ENCODE measurements at places on chromosomes 3 and 15.

DNA sequence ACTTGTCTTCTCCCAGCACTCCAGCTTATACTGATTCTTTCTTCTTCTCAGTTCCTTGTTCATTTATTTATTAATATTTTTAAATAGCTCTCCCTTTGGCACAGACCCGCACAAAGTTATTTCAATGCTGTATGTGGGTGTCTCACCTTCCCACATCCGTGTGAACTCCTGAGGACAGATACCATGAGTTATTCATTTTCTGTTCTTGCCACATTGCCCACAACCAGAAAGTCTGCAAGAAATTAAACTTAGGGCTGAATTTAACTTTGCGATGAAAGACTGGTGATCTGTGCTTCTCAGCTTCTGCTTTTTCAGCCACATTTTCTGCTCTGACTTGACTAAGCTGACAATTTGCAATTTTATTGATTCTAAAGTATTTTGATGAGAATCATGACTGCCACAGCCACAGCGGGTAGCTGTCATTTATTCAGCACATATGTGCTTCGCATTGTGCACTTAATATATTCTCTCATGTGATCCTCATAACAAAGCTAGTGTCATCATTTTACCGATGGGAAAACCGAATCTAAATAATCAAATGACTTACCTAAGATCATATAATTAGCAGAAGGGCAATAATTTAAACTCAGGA, 569.8 kb downstream of the EDEM1 start:
- DNase-seq, result no peak

DNA sequence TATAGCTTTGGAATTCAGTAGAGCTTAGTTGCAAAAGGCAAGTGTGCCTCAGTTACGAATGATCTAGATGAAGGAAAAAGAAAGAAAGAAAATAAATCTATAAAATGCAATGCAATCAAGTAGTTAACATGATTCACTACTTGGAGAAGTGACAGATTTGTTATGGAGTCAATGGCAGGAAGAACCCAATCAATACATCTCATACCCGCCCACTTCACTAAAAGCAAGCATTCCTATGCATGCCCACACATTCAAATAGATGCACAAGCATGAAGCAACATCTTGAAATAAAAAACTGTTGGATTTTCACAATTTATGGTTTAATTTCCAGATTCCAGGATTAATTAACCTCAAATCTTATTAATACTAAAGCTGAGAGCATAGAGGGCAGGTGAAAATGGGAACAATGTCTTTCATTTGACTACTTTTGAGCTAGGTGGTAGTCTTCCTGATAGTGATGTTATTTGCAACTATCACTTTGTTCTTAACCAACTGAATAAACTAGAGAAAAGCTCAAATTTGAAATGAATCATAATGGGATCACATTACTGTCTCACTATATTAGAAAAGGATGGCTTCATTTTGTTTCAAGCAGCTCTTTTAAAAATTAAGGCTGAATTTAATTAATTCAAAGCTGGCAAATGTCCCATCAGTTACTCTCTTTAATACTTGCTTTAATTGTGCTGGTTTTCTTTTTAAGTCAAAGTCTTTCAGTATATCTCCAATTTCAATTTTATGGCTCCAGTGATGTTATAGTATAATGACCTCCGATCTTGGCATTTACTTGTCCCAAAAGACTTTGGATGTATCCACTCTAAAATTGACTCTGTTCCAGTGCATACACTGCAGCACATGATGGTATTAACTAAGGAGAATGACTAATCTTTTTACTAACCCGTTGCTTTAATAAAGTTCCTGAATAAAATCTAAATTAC, 46.7 kb upstream of the CCDC50 start:
- no peak for DNase-seq

DNA sequence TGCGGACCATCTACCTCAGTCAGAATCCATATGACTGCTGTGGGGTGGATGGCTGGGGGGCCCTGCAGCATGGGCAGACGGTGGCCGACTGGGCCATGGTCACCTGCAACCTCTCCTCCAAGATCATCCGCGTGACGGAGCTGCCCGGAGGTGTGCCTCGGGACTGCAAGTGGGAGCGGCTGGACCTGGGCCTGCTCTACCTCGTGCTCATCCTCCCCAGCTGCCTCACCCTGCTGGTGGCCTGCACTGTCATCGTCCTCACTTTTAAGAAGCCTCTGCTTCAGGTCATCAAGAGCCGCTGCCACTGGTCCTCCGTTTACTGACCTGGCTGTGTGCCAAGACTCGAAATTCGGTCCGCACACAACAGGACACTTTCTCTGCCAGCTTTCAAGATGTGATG, 21.9 kb downstream of the NRROS start:
- DNase-seq, result no peak

DNA sequence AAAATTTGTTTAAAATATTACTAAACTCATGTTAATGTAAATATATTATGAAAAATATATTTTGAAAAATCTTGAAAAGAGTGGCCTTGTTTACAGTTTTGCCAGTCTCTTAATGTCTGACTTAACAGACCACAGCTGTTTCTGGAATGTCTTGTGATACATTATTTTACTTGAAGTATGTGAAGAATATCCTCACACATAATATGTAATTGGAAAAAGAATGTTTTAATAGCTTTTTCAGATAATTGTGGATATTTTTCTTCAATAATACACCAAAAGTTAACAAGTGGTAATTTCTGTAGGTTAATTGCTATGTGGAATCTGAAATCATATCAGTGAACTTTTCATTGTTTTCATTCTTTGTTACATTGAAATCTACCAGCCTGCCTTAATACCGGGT, 101.3 kb downstream of the UBE2E2 start:
- DNase-seq, result no peak

DNA sequence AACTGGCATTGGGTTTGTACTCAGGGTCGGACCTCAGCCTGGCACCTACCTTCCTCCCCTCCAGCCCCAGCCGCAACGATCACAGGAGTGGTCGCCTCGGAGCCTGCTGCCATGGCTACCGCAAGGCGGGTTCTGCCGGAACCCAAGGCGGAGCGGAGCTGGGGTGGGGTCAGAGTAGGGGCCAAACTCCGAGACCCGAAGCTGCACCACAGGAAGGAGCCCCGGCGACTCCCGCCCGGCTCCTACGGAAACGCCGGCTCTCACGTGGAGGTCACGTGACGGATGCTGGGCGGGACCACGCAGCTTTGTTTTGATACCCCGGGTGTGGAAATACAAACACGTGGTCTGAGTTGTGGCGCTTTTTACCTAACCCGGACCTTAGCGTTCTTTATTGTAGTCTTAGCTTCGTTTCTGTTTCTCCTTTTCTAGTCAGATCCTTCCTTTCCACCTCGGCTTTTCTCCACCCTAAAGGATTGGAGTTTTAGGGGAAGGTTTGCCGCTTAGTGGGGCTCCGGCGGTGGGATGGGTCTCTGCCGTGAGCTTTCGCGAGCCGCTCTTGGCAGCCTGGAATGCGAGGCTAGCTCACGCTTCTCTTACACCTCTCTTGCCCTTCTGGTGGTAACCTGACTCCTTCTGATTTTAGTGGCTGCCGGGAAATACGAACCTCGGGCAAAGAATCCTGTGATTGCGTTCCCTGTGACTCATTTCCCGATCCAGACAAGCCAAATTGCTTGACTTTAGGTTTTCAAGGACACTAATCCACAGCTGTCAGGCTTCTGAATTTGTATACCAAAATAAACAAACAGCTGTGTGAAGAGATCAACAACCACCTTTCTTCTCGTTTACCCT, at the start of gene HSPBAP1:
TSS of gene HSPBAP1 (minus strand) at position 264 of the 849 bp plus-strand sequence. CDS start at position 113, 151 bp downstream.
- DNase-seq, result peak; percentile 94

DNA sequence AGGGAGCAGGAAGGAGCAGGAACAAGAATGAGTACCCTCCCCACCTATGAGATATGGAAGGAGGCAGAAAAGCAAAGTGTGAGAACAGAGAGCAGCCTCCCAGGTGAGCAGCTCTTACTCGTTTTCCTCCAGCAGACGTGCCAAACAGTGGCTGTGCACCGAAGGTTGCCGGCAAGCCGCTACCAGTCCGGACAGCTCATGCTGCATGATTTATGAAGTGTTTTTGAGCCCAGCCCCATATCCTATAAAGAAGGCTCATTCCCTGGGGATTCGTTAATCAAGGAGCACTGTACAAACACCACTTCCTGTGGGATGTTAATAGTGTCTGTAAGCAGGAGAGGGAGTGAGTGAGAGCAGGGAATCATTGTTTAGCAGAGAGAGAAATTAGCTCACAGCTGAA, 118.3 kb upstream of the FOXB1 start:
- no peak for DNase-seq

DNA sequence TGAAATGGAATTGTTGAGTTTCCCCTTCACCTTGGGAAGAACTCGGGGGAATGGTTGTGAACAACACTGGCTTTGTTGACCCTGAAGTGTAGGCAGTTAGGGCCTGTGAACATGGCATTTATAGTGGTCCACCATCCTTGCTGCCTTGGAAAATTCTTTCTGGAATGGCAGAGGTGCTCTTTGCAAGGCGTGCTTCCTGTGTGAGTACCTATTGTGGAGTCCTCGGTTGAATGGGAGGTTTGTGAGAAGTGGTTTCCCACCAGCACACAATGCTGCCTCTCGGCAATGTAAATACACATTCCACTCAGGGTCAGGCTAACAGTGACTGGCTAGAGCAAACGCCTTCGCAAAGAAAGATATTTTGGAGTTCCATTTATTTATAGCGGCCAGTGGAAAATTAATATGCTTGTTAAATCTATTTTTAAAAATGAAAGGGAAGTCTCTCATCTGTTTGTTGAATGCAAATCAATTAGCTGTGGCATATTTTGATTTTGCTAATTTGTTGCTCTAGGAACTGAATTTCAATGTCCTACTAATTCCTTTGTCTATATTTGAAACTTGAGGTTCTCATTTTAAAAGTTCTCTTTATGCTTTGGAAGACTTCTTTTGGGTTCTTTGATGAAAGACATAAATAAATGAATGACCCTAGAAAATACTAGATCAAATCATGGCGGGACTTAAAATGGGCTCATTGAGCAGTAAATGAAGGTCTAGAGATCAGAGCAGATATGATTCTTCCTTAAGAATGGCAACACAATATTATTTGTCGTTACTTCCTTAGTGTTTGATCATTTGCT, 59.5 kb downstream of the FNDC3B start:
- no peak for DNase-seq

GRCh38 chr3:187858041-187858440, 112.8 kb upstream of the BCL6 start:
- DNase-seq, result no peak

- DNase-seq, result no peak
Measured at GRCh38 chr3:30702038-30702827, 95.8 kb downstream of the TGFBR2 start.

GRCh38 chr3:152405915-152406802, 137.4 kb downstream of the MBNL1 start:
- no peak for DNase-seq

DNA sequence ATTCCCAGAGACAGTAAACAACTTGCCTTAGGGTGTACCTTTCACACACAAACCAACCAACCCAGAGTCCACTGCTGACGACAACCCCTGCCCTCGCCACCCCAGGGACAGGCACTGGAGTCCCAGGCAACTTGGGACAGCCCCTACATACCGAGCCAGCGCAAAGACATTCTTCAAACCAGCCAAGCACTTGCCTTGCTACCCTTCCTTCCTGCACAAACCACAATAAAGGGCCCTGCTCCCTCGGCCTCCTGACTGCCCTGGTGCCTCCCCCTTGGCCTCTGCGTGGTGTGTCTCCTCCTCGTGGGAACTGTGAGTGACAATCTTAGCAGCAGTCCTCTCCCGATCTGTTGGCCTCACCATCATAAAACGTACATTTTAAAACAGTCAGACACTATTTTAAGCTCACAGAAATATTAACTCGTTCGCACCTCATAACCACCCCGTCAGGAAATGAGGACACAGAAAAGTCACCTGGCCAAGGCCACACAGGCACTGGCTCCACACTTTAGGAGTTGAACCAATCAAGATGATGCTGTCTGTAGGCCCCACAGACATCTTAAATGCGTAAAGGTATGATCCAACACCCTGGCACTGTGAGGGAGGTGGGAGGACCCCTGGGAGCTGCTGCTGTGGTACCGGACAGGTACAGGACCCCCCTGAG, 113.8 kb downstream of the ADCY5 start:
- no peak for DNase-seq

DNA sequence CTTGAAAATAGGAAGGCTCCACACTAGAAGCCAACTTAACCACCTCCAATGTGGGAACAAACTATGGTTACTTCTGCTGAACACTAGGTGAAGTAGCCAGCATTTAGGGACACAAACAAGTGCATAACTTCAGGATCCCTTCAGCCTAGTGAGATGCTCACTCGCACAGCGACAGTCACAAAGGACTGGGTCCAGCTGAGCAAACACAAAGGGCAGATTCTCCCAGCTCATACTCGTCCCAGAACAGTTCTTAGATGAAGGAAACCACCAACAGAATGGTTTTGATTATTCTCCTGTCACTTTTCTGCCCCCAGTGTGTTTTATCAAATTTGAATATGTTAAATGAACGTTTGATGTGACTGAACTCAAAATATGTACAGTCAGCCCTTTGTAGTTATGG, 201.6 kb downstream of the KCNAB1 start:
- no peak for DNase-seq

- DNase-seq, result no peak
Measured at GRCh38 chr3:125367403-125368230, 7.5 kb downstream of the ZNF148 start.

DNA sequence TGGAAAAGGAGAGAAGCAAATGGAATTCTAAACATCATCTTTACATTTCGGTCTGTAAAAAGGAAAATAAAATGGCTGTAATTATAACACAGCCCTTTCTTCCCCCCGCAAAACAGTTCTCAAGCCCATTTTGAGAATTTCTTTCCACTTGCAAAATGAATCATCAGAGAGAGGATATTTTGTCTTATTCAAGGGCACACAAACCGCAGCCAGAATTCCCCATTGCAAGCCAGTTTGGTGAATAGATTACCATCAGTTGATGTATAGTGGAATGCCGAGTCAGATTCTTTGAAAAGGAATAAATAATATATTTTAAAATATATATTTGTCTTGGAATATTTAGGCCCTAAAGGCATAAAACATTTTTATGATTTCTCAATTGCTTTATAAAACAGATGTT, 420.4 kb upstream of the SEMA6D start:
- no peak for DNase-seq

- DNase-seq, result no peak
Measured at GRCh38 chr15:49831206-49831965, 210.5 kb downstream of the DTWD1 start.

DNA sequence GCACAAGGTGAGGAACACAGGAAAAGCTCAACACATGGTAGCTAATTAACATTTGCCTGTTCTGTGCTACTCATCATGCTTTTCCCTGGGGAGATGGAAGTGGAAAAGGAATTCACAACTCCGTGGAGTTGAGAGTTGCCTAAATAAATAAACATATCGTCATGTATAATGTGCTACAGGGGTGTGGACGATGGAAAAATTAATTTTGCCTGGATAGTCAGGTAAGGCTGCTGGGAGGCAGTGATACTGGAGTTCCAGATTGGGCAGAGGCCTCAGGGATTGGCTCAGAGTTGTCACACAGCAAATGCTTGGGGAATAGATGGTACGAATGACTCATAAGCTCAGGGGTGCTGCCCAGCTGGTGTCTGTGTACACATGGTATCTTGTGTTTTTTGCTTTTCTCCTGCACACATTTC, 3.1 kb upstream of the ABHD6 start:
- no peak for DNase-seq

GRCh38 chr3:58963928-58964503, 85.8 kb downstream of the CFAP20DC start:
- DNase-seq, result no peak

Measured in stimulated activated CD4-positive, alpha-beta T cell treated with anti-CD3 and anti-CD28 coated beads, Interleukin-15, amount 100 ng/mL, for 24 hours (primary cell).